ENCODE measurements at places on chromosomes 4 and X. TPM values are rescaled to one million over a fixed set of nuclear protein-coding genes. Genes with fewer than 3 reads are reported as not detected.

C4orf54 gene
- total RNA-seq, result not detected

FUNDC1 gene
- 24.4 TPM for total RNA-seq

NEXMIF gene
- not detected for total RNA-seq

CFAP99 gene
- 0.18 TPM for total RNA-seq

NUP54 gene
- total RNA-seq, result 27.7 TPM

PGRMC1 gene
- total RNA-seq, result 144 TPM

GDI1 gene
- total RNA-seq, result 91.4 TPM

NLGN3 gene
- total RNA-seq, result 0.97 TPM

MYOZ2 gene
- not detected for total RNA-seq

SOD3 gene
- not detected for total RNA-seq

SNX25 gene
- total RNA-seq, result 8.7 TPM

Measured in A549 treated with Hydrocortisone at 1 μM for 4 hours (cell line).